ENCODE measurements at places on chromosomes 4 and X.
A peak's percentile ranks its signal among the peaks of the same experiment; 100 is the strongest.

DNA sequence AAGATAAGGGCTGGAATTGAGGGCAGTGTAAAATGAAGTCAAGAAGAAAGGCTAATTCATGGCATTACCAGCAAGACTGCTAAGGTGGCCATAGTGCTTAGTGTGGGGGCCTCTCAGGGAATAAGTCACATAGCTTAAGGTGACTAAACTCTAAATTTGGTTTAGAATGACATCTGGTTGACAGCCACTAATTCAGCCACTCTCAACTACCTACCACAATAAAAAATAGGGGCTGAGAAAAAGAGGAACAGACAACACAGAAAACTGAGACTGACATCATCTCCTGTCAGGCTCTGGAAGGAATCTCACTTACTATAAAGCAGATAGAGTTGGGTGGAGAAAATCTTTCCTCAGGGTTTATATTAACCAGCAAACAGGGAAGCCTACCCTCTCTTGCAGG is 96.9 kb downstream of the CHRDL1 start:
- DNase-seq, result no peak

- peak; percentile 43 for DNase-seq
Measured at GRCh38 chr4:113116414-113117357, 67.2 kb downstream of the ANK2 start.

- no peak for DNase-seq
Measured at GRCh38 chr4:162422312-162422711, 258.5 kb upstream of the FSTL5 start.

- no peak for DNase-seq
Measured at GRCh38 chr4:181957088-181957487, 286.1 kb upstream of the TENM3 start.

DNA sequence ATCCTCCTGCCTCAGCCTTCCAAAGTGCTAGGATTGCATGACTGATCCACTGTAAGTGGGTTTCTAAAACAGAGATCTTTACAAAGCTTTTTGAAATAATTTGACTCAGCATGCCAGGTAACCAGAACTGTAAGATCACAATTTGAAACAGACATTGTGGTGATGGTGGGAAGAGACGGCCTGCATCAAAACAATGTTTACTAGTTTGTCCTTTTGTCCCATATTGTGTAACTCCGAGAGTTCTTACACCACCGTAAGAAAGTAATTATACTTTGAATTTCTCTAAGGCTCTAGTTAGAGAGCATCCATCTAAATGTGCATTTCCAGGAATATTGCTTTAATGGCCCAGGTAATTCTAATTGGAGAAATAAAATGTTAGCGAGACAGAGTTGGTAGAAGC is 594 bp upstream of the ARHGAP24 start:
- DNase-seq, result no peak

- DNase-seq, result no peak
Measured at GRCh38 chr4:168972596-168972995, 37.5 kb downstream of the CBR4 start.

All from anterior cingulate cortex (tissue), 58 donors.